Activated naive CD4-positive, alpha-beta T cell treated with Interleukin-2 at 50 U/mL for 16 hours (primary cell): ENCODE measurements at places on chromosomes 16 and 17.

DNA sequence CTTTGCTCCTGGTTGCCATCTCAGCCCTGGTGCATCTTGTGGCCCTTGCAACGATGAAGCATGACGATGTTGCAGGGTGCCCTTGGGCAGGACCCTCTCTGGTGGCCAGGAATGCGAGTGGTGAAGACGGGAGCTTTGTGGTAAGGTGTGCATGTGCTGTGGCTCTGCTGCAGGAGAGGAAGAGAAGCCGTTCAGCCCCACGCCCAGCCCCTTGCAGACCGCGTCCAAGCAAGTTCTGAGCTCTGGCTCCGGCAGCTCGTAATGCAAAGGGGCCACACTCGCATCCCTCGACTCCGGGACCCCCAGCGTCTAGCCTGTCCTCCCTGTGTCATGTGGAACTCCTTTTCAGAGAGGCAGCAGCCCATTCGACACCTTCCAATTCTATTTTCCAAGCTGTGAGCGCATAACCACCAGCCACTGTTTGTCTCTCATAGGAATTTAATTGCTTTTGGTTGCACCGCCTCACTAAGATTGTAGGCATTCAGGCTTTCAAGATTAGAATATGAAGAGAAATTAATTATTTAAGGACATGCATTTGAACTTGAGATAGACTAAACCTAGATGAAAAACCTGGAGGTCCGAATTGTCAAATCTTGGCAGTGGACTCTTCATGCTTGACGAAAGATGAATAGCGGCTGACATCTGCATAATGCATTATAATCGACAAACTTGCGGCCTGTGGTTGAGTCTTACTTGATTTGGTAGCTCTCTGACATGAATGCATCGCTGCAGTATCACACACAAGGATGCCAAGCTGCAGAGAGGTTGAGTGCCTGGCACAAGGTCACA, 21.1 kb upstream of the KCNG4 start:
- DNase-seq, result no peak

DNA sequence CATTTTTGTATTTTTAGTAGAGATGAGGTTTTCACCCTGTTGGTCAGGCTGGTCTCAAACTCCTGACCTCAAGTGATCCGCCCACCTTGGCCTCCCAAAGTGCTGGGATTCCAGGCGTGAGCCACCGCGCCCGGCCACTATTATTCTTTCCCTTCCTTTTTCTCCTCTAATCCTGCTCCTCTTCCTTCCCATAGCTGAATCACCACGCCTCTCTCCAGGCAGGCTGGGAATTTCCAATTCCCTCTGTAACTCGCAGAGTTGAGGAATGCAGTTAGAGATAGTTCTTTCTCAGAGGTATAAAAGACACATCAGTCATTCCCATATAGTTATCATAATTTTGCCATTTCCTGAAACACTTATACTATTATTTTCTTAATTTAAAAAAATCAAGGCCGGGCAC, 11.2 kb downstream of the METTL16 start:
- DNase-seq, result no peak

GRCh38 chr16:14071576-14072271, 605 bp downstream of the MRTFB start:
- DNase-seq, result no peak

- DNase-seq, result no peak
Observed at GRCh38 chr17:82309656-82310570, 7.5 kb downstream of the CD7 start.

- no peak for DNase-seq
Observed at GRCh38 chr16:22941970-22942501, 128.1 kb downstream of the HS3ST2 start.
